ENCODE measurements at places on chromosomes 16 and 17.

DNA sequence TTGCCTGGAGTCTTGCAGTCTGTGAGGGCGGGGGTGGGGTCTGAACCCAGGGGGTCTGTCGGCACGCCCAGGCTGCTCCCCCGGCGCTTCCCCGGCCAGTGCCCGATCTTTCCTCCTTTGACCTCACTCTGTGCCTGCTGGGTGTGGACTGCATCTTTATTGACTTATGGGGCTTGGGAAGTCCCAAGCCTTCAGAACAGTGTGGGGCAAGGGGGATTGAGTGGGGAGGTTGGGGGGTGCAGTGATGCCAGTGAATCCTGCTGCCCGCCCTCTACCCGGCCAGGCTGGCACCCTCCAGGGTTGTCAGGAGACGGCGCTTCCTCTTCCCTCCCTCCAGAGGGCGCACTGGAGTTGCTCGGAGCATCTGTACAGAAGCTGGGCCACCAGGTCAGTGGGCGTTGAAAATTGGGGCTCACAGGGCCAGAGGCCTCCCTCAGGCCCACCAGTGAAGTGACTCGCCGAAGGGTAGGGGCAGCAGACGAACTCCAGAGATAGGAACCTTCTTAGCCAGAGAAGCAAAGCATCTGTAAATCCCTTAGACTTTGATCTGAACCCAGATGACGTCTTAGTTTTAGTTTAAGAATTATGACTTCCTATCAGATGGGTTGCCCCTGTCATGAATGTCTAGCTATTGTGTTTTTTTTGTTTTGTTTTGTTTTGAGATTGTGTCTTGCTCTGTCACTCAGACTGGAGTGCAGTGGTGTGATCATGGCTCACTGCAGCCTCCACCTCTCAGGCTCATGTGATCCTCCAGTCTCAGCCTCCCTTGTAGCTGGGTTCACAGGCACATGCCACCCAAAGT lies 184.8 kb upstream of the CIBAR2 start:
- DNase-seq = no peak

- DNase-seq = no peak
Observed at GRCh38 chr16:17072104-17072503, 398.7 kb downstream of the XYLT1 start.

DNA sequence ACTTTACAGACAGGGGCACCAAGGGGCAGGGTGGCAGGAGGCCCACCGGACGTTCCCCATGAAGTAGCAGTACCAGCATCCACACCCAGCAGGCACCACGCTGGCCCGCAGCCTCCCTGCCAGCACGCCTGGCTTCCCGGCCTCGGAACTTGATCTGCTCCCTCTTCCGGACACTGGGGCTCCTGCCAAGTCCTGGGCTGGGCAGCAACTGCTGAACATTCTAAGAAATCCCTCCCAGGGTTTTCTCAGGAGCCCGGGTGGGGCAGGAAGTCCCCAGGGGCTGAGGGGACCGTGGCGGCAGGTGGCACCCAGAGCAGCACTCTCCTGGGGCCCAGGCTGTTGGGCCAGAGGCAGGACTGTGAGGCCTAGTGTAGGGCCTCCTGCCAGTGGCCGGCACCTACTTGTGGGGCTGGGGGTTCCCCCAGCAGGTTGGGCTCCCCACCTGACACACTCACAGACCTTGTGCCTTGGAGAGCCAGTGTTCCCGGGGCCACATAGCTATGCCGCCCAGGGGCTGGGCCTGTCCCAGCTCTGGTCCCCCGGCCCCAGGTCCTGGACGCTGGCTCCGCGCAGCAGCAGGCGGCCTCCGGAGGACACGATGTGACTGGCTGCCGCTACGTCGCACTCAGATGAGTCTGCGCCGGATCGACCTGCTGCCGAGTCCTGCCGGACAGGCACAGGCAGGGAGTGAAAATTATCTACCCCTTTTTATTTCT lies 86.2 kb upstream of the CBX4 start:
- DNase-seq = peak; percentile 86

GRCh38 chr16:82807311-82807710 lies 180.5 kb downstream of the CDH13 start:
- DNase-seq = no peak

DNA sequence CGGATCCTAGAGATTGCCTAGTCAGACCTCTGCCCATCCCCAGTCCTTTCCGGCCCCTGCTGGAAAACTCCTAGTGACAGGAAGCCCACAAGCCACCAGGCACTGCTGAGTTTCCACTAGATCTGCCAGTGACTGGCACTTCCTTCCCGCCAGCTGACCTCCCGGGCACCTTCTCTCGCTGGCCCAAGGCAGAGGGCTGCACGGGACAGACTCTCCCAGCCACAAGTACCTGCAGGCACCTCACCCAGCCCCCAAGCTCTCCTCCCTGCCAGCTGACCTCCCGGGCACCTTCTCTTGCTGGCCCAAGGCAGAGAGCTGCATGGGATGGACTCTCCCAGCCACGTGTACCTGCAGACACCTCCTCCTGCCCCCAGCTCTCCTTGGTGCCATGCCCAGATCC lies 66.3 kb upstream of the DOC2B start:
- no peak for DNase-seq

- peak; percentile 85 for DNase-seq
Observed at GRCh38 chr17:82384730-82385481, 13.3 kb downstream of the UTS2R start.

DNA sequence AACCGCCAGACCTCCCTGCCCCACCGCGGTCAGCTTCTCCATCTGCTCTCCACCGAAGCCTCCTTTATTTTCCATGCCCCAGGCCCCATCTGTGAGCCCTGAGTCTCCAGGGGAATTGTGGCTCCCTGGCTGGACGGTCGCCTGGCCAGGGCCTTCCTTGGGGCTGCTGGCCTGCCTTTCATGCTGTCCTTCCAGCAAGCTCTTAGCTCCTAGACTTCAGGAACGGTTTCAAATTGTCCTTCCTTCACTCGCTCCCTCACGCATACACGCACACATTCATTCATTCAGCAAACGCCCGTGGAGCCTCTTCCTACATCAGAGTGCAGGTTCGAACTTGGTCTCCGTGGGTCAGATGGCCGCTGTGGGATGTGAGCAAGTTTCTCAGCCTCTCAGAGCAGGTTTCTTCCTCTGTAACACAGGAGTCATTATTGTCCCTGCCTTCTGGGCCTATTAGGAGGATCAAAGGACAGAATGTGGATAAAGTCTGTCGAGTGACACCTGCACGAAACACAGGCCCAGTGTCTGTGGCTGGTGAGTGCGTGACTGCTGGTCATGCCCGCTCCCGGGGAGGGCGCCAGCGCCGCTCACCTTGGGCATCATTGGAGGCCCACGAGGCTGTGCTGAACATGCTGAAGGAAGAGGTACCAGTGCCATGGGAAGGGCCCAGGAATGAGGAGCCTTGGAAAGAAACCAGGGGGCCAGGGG lies 18.7 kb upstream of the GSE1 start:
- no peak for DNase-seq

DNA sequence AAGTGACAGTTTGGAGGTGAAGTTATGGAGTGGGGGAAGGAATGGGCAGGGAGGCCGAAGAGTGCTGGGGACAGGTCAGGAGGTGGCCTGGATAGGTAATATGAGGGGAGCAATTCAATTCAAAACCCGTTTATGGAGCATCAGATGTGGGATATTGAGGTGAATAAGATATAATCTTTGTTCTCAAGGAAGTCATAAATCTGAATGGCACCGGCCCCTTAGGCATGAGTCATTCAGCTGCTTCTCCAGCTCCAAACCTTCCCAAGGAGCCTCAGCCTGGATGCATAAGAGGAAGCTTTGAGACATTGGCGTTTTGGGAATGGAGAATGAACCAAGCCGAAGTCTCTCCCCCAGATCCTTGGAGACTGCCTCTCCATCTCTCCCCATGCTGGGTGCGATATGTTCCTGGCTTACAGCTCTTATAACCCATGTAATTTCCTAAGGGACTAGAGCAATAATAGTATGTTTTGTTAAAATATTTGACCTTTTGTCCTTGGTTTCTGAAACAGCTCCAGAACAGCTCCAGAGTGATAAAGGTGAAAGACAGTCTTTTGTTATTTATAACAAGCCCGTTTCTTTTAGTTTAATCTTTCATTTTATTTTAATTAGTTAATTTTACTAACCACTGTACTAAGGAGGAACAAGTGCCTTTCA lies 1.7 kb downstream of the TUBG2 start:
- DNase-seq = no peak

DNA sequence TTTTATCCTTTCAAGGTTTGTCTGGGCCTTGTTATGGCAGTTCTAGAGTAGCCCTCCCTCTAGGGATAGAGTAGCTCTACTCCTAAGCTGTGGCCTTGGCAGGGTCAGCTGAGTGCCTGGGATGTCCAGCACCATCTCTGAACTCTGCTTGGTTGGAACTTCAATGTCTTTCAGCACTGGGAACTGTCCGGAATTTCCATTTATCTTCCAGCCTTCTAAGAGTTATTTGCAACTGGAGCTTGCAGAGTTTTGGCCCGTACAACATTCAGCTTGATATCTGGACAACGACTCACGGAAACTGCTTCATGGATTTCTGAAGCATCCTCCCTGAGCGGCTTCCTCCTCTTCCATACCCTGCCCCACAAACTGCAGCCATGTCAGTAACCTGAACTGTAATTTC lies 22.9 kb downstream of the MMD start:
- no peak for DNase-seq
